Cerebellar nuclear complex (tissue), 1 donor: ENCODE measurements at places on chromosomes 6 and 20.

- DNase-seq: no peak
Observed at GRCh38 chr6:143765422-143766184, 77.5 kb upstream of the LTV1 start.

DNA sequence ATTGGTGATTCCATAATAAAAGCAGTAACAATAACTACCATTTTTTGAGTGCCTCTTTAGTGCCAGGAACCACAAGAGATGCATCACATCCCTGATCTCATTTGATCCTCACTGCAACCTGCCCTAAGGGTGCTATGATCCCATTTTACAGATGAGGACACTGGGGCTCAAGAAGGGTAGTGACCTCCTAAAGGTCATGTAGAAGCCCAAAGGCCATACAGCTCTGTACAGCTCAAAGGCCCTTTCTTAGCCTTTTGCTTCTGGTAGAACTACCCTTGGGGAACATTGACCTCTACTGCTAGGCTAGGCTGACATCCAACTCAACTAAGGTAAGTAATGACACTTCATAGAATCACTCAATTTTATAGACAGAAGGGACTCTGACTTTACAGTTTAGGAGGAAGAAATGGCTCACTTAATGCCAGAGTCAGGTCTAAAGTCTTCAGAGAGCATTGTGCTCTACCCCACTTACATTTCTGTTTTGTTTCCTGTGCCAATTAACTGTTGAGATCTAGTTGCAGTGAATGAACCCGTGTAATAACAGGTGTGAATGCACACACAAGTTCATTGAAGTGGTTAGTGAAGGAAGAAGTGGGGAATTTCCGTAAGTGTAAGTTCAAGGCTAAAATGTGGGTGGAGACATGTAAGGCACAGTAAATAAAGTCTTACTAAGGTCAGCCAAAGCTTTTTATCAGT, 10.7 kb downstream of the SLC9A8 start:
- DNase-seq: no peak

- no peak for DNase-seq
Observed at GRCh38 chr6:167053895-167054530, 54.8 kb downstream of the CEP43 start.

DNA sequence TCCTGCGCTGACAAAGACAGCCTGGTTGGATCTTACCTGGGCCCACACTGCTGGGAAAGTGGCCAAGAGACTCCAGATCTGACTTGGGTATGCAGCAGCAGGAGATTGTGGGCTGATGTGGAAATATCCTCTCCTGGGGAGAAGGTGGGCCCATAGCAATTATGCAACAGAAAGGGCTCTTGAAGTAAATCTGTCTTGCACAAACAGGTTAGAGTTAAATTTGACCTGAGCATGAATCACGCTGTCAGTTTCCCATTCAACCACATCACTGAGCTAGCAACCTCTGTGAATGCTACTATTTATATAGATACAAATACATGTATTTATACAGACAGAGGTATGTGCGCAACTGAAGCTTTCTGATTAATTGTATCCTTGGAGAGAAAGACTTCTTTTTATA, 28.3 kb upstream of the PDYN start:
- DNase-seq: no peak

DNA sequence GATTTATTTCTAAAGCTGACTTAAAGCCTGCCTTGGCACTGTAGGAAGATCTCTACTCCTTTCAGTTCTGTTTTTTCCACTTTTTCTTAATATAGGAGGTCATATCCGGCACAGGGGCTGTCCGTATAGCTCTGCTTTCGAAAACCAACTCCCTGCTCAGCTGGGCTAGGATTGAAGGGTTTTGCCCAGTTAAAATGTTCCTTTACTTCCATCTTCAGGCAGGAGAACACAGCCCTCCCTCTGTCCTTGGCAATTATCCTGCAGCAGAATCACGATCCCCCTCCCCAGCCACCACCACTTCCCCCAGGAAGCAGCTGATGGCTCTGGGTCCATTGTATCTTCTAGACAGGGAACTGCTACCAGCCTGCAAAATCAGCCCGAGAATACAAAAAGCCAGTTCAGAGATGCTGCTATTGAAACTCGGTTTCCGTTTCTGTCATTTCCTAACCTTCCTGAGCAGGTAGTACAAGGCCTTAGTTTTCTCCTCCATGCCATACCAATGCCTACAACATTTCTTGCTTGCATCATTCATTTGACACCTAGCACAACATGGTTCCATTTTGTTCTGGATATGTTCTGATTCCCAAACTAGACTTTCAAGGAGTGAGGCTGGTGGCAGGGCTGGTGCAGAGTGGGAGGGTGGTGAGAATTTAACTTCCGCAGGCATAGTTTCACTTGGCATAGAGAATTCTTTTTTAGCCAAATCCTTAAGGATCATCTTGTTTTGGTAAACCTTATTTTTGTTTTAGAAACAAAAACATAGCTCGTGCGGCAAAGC, 53.9 kb downstream of the FAM50B start:
- no peak for DNase-seq

- no peak for DNase-seq
Observed at GRCh38 chr6:37311741-37312473, 41.9 kb upstream of the RNF8 start.

- no peak for DNase-seq
Observed at GRCh38 chr6:24779416-24780016, 4.8 kb downstream of the GMNN start.

- DNase-seq: no peak
Observed at GRCh38 chr6:158769771-158770432, 49.3 kb downstream of the EZR start.

- no peak for DNase-seq
Observed at GRCh38 chr6:125886914-125887313, 69.7 kb upstream of the HINT3 start.

- no peak for DNase-seq
Observed at GRCh38 chr20:2749951-2750490, 50.4 kb downstream of the CPXM1 start.
